ENCODE measurements at places on chromosomes 6 and 20.

DNA sequence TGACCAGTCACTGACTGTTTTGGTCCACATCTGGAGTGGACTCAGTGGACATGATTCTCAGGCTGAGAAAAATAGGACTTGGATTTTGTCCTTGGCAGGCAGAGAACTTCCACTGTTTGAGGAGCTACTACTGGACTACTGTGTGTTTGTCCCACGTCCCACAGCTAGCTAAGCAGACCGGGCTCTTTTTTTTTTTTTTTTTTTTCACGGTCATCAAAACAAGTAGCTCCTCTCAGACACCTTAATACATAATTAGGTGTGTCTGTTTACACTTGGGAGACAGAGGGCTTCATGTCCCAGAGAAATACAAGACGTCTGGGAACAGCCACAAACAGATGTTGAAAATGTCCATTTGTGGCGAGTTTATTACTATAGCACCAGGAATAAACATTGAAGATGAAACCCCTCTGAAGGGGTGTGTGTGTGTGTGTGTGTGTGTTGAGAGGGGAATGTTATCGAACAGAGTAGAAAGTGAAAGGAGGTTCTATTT lies 155.0 kb upstream of the SUPT3H start:
- DNase-seq: no peak

- DNase-seq: no peak
Observed at GRCh38 chr20:57460781-57461465, 64.0 kb downstream of the CTCFL start.

DNA sequence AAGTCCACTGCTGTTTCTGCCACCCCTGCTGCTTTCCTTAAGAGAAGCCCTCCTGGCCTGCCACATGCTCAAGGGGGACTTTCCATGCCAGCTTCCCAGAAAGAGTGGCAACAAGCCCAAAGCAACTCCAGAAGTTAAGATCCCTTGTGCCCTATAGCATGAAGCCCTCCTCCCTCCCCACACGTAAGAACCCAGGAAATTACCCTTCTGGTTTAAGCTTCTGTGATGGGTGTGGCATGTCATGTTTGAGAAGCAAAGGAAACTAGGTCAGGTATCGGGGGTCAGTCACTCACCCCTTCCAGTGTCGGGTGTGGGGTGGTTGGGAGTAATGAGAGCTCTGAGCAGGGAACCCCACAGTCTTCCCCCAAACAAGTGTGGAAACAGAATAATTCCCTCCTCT lies 196.1 kb downstream of the LRFN2 start:
- no peak for DNase-seq

GRCh38 chr6:30317913-30318589 lies 8.7 kb upstream of the TRIM39 start:
- no peak for DNase-seq

DNA sequence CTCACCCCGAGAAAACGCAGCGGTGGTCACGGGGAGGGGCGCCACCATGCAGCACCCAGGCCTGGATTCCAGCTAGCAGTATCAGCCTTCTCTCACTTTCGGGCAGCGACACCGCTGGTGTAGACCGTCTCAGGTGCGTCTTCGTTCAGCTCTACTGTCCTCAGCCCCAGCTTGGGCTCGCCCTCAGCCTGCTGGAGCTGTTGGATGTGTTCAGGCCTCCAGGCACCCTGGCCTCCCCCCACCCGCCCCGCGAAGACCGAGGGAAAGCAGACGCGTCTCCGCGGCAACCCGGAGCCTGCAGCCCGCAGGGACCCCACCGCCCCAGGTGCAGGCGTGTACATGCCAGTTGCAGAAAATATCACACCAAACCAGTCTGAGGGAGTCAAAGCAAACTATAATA lies 60.8 kb upstream of the CARMIL1 start:
- DNase-seq: no peak

DNA sequence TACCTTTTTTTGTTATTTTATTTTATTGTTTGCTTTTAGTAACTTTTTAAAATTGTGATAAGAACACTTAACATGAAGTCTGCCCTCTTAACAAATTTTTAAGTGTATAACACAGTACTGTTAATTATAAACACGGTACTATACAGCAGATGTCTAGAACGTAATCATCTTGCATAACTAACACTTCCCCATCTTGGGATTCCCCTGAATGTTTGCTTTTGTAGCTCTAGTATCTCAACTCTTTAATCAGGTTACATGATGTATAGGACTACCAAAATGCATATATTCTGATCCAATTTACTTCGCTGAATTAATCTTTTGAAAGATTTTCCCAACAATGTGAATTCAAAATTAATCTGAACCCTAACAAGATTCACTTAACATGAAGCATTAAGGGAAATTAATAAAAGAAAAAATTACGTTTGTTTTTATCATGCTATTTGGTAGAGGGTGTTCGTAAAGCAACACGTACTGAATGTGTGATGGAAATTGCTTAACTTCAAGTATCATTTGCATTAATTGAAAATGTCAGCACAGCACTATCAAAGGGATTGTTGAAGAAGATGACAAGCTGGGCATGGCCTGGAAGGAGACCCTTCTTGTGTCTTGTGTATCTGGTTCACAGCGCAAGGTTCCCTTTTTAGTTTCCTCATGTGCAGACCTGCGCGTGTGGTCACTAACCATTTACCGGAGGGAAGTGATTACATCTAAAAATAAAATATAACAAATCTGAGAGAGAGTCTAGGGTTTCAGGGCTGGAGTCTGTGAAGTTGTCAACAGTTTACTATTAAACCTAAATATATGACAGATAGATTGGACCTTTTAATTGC lies 15.2 kb downstream of the COL19A1 start:
- DNase-seq: no peak

DNA sequence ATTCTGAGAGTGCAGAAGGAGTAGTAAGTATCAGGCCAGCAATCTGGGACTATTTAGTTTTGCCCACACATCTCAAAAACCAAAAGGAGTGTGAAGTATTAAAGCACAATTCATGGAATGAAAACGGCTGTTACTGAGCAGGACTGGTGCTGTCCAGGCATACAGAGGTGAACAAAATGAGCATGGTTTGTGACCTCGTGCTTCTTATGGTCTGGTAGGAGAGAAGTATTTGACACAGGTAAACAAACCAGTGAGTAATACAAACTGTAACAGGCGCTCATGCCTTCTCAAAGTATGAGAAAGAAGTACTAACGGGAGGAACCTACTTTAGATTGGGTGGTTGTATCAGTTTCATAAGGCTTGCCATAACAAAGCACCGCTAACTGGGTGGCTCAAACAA lies 17.5 kb upstream of the NRN1 start:
- DNase-seq: no peak
